Natural killer cell treated with Interleukin-12 subunit alpha and Interleukin-12 subunit beta and Interleukin-15 and Interleukin-18, amount 100 ng/mL, for 72 hours (primary cell): ENCODE measurements at places on chromosomes 2 and 18. TPM values are rescaled to one million over a fixed set of nuclear protein-coding genes. Genes with fewer than 3 reads are reported as not detected.
A peak's percentile ranks its signal among the peaks of the same experiment; 100 is the strongest.

NAB1 gene
- total RNA-seq, result 59.7 TPM

MZT2A gene
- 60.5 TPM for total RNA-seq

ING5 gene
- total RNA-seq, result 27.8 TPM

UGT1A1 gene
- not detected for total RNA-seq

WIPF1 gene
- 284 TPM for total RNA-seq

ERICH2 gene
- total RNA-seq, result not detected

KHK gene
- 5.1 TPM for total RNA-seq

ASB1 gene
- total RNA-seq, result 50.2 TPM

GRCh38 chr2:126049461-126049860, 606.5 kb upstream of the GYPC start:
- no peaks in the 10 kb centered on the region for H3K4me1 ChIP-seq
- H3K27ac ChIP-seq, result no peak overlapping the region
- no peak overlapping the region for H3K4me3 ChIP-seq
- no peaks in the 10 kb centered on the region for H3K27me3 ChIP-seq
- H3K36me3 ChIP-seq, result no peaks in the 10 kb centered on the region

- no peaks in the 10 kb centered on the region for H3K27me3 ChIP-seq
- DNase-seq, result no peak
- no peaks in the 10 kb centered on the region for H3K4me1 ChIP-seq
- H3K4me3 ChIP-seq, result no peak overlapping the region
- no peak overlapping the region for H3K27ac ChIP-seq
These were observed 357.1 kb downstream of the NRXN1 start for GRCh38 chr2:50674876-50675275.

DNA sequence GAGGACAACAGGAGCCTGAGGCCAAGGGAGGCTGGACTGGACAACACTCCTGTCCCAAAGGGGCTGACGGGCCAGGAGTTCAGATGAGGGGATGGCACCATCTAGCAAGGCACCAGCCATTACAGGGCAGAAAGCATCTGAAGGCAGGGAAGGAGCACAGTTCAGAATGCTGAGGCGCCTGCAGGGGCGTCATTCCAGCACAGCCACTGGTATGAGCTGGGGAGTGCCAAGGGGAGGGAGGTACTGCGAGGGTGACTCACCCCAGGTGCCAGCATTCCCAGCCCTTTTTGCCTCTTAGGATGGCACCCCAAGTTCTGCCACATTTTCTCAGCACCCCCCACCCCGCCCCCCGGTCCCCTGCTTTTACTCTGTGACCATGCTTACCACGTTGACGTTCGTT, 129.8 kb upstream of the EPAS1 start:
- H3K27me3 ChIP-seq, result no peaks in the 10 kb centered on the region
- H3K36me3 ChIP-seq, result no peaks in the 10 kb centered on the region
- peaks cover 2% of the 10 kb centered on the region for H3K4me1 ChIP-seq

GRCh38 chr2:195471163-195471562, 185.9 kb upstream of the SLC39A10 start:
- H3K4me3 ChIP-seq, result no peak overlapping the region
- no peak for DNase-seq
- H3K27ac ChIP-seq, result no peak overlapping the region
- peaks cover 12% of the 10 kb centered on the region for H3K4me1 ChIP-seq
- H3K27me3 ChIP-seq, result no peaks in the 10 kb centered on the region

DNA sequence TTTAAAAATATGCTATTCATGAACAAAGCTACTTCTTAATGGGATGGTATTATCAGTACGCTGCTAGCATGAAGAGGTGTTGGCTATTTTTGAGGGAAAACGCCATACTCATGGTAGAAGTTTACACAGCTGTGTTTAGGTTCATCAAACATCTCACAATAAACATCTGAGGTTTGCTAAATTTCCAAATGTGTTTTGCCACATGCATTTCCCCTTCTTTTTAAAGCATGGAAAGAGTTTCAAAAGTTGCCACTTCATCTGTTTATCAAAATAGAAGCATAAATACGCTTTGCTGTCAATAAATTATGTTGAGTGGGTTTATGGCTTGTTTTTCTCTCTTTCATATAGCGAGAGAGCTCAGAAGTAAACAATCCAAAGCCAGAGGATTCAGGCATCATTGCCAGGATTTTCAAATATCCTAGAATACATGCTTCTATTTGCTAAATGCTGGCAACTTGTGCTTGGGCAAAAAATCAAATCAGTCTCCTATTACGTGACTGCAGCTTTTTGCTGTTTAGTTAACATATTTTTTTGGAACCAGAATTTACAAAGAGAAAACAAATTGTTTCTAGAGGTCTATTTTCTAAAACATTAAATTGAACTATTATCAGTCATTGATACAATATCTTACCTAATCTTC, 1919.9 kb upstream of the LRRTM1 start:
- DNase-seq, result no peak
- no peak overlapping the region for H3K27ac ChIP-seq
- no peaks in the 10 kb centered on the region for H3K4me1 ChIP-seq
- H3K36me3 ChIP-seq, result no peaks in the 10 kb centered on the region

- H3K27me3 ChIP-seq, result no peaks in the 10 kb centered on the region
- no peak for DNase-seq
- peaks cover 28% of the 10 kb centered on the region for H3K4me1 ChIP-seq
- H3K36me3 ChIP-seq, result no peaks in the 10 kb centered on the region
- no peak overlapping the region for H3K27ac ChIP-seq
These were observed 30.5 kb downstream of the DNMT3A start for GRCh38 chr2:25310965-25311864.

DNA sequence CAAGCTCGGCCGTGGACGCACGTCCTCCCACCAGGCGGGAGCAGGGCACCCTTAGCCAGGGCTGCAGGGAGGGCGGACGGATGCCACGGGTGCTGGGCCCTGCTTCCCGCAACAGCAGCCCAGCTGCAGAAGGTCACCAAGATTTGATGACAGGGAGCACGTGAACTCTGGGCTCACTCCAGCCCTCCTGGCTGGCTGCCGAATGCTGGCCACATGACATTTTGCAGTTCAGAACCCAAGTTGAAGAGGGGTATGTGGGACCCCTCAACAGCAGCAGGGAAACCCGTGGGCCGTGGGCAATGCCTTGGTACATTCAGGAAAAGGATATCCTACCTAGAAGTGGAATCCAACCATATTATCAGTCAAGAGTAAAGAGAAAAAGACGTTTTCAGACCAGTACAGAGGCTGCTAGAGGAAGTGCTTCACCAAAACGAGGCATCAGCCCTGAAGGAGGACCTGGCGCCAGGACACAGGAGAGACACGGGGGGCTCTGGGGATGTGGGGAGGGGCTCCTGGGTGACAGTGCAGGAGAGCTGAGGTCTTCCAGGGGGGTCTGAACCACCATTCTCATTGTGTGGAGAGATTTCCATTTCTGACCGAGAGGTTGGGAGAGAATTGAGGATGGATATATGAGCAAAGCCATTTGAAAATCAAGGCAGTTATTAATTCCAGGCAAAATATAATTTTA, 107.4 kb upstream of the CTDP1 start:
- no peaks in the 10 kb centered on the region for H3K27me3 ChIP-seq
- H3K4me1 ChIP-seq, result no peaks in the 10 kb centered on the region
- no peaks in the 10 kb centered on the region for H3K36me3 ChIP-seq
- no peak overlapping the region for H3K4me3 ChIP-seq

DNA sequence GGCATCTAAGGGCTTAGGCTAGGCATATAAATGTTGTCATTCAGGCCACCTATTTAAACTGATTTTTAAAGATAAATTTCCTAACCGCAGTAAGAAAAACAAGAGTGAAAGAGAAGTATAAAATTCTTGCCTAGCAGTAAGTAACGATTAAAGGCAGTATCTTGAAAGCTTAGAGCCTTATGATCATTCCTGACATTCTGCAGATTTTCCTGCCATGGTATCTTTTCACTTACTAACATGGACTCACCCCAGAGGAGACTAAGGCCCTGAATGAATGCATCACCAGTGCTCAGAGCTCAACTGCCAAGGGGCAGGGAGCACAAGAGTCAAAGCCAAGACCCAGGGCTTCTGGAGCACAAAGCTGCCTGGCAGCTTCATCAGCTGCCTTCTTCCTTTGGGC, 133.1 kb downstream of the GCA start:
- no peaks in the 10 kb centered on the region for H3K36me3 ChIP-seq
- no peak overlapping the region for H3K27ac ChIP-seq
- no peak overlapping the region for H3K4me3 ChIP-seq
- H3K4me1 ChIP-seq, result no peaks in the 10 kb centered on the region
- no peak for DNase-seq

DNA sequence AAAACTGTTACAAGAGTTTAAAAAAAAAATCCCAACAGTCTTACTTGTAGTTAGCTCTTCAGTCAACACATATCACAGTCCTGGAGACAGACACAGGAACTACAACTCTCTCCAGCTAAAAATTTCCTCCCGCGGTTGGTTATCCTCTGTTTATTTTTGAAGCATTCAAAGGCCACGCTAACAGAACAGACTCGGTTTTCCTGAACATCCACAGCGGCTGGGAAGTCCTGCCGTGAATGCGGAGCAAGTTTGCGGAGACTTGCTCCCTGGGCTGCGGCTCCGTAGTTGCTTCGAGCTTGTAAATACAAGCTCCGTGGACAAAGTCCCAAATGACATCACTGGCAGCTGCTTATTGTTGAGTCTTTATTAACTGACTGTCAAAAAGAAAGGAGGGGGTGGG, at the start of gene NCKAP5:
NCKAP5 (minus strand) TSS at position 292 of the 400 bp plus-strand sequence. CDS start 50,937 bp downstream, outside the sequence.
- H3K36me3 ChIP-seq, result no peaks in the 10 kb centered on the region
- no peak within 1 kb of the TSS for H3K27ac ChIP-seq

DNA sequence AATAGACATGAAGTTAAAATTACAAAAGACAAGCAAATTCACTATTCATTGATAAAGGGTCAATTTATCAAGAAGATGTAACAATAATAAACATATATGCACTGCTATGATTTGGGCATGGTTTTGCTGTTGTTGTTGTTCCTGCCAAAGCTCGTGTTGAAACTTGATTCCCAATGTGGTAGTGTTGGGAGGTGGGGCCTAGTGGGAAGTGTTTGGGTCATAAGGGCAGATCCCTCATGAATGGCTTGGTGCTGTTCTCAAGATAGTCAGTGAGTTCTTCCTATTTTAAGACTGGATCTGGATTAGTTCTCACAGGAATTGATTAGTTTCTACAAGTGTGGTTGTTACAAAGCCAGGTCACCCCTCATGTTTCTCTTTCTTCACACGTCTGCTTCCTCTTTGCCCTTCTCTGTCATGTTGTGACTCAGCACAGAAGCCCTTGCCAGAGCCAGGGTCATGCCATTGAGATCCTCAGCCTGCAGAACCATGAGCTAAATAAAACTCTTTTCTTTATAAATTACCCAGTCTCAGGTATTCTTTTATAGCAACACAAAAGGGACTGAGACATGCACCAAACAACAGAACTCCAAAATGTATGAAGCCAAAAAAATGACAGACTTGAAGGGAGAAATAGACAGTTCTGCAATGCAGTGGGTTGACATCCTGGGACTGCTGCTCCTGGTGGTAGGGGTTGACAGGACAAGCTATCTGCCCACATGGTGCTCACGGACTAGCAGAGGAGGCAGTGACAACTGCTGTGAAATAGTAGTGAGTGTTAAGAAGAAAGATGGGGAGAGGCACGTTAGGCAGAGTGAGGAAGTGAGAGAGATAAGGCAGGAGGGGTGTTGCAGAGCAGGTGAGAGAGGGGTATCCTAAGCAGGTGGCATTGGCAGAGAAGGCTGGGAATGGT, 18.6 kb upstream of the SKA1 start:
- DNase-seq, result no peak
- H3K27ac ChIP-seq, result peak overlapping the region; percentile 0
- H3K4me3 ChIP-seq, result peak overlapping the region; percentile 50
- peaks cover 20% of the 10 kb centered on the region for H3K27me3 ChIP-seq
- H3K4me1 ChIP-seq, result peaks cover 8% of the 10 kb centered on the region

DNA sequence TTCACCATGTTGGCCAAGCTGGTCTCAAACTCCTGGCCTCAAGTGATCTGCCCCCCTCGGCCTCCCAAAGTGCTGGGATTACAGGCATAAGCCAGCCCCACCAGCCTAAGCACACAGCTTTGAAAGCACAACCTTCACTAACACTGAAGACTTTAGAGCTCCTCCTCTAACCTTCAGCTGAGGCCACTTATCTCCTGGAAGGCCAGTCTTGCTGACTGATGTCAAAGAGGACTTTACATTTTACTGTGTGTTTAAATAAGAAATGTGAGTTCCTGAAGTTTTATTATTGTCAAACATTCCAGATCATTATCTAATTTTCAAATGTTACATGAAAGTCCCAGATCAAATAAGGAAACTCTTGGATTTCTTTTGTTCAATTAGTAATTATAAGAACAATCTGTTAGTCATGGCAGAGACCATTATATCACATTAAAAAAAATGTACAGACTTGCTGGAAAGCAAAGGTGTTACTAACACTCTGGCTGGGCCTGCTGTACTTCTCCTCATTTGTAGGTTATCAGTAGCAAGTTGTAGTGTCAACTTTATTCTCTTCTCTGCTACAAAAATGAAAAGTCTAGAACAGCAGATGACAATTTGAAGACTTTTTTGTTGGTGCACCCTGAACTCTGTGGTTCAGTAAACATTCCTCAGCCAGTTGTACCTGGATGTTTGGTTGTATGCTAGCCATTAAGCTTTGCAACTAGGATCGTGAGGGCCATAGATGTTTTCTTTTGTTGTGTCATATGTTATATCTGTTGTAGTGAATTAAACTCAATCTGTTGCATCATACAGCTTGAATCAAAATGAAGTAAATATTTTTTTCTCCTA, 80.0 kb downstream of the AOX1 start:
- DNase-seq, result no peak
- H3K36me3 ChIP-seq, result no peaks in the 10 kb centered on the region
- peaks cover 14% of the 10 kb centered on the region for H3K27me3 ChIP-seq
- H3K4me3 ChIP-seq, result no peak overlapping the region

- peaks cover 21% of the 10 kb centered on the region for H3K36me3 ChIP-seq
- H3K27ac ChIP-seq, result peak overlapping the region; percentile 95
- no peaks in the 10 kb centered on the region for H3K27me3 ChIP-seq
- peaks cover 35% of the 10 kb centered on the region for H3K4me1 ChIP-seq
- H3K4me3 ChIP-seq, result peak overlapping the region; percentile 87
These were observed 503 bp downstream of the ZNF513 start for GRCh38 chr2:27379836-27380625.

GRCh38 chr18:8786483-8787370, 81.4 kb downstream of the MTCL1 start:
- H3K27me3 ChIP-seq, result peaks cover 7% of the 10 kb centered on the region
- H3K36me3 ChIP-seq, result no peaks in the 10 kb centered on the region
- DNase-seq, result no peak
- H3K4me3 ChIP-seq, result no peak overlapping the region
